ENCODE measurements at places on chromosomes 16 and 17.
A peak's percentile ranks its signal among the peaks of the same experiment; 100 is the strongest.

DNA sequence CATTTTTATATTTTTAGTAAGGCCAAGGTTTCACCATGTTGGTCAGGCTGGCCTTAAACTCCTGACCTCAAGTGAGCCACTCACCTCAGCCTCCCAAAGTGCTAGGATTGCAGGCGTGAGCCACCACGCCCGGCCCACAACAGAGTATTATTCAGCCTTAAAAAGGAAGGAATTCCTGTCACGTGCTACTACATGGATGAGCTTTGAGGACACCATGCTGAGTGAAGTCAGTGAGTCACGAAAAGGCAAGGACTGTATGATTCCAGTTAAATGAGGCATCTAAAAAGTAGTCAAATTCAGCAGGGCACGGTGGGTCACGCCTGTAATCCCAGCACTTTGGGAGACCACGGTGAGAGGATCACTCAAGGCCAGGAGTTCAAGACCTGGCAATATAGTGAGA is 9.7 kb downstream of the CSF3 start:
- no peak for DNase-seq

- DNase-seq: no peak
Observed at GRCh38 chr16:1169285-1170075, 16.6 kb downstream of the CACNA1H start.

- peak; percentile 12 for DNase-seq
Observed at GRCh38 chr17:10875430-10875851, 37.6 kb upstream of the PIRT start.

GRCh38 chr17:46115699-46116098 is 77.5 kb downstream of the KANSL1 start:
- DNase-seq: no peak

GRCh38 chr16:46583036-46583435 is 38.1 kb downstream of the SHCBP1 start:
- DNase-seq: no peak

- DNase-seq: no peak
Observed at GRCh38 chr17:51352798-51353197, 92.5 kb downstream of the UTP18 start.

DNA sequence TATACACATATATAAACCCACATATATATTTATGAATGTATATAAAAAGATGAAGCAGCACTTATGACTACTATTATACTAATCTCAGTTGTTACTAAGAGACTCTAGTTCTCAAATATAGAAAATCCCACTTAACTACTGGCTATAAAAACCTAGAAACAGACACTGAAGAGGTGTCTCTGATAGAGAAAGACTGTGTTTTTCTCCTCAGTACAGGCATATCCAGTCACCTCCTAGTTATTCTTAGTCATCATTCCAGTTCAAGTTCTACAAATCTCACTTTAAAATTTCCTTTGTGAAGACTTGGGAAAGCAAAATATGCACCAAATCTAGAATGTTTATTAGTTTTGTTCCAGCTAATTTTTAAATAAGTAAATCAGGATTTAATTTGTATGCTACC is 93.9 kb downstream of the STH start:
- no peak for DNase-seq

DNA sequence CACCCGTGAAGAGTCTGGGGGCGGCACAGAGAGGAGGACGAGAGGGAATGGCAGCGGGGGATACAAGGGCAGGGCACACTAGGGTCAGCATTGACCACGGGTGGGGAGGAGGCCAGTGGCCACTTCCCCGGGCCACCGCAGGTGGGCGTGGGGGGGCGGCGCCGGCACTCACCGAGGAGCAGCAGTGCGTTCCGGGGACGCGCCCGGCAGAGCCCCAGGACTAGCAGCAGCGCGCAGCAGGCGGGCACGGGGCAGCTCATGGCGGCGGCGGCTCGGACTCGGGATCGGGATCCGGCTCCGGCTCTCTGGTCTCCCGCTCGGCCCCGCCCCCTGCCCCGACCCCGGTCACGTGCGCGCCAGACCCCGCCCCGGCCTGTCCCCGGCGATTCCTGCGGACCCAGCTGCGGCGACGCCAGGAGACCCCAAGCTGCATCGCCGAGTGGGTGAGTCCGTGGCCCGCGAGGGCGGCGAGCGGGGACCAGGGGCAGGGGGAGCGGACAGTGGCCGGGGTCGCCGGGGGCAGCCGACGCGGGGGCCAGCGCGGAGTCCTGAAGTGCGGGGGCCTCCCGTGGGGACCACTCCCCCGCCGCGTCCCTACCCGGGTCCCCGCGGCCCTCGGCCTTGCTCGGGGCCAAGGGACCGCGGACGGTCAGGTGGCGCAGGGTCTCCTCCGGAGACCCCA is at the start of the genes SGSH and SLC26A11:
Gene SGSH (minus strand): TSS at position 280 of the 682 bp plus-strand sequence. CDS start 20 bp downstream, at position 260.
Gene SLC26A11 (plus strand): TSS at position 374 of the 682 bp plus-strand sequence. CDS start 1,134 bp downstream, outside the sequence.
- peak; percentile 82 for DNase-seq

DNA sequence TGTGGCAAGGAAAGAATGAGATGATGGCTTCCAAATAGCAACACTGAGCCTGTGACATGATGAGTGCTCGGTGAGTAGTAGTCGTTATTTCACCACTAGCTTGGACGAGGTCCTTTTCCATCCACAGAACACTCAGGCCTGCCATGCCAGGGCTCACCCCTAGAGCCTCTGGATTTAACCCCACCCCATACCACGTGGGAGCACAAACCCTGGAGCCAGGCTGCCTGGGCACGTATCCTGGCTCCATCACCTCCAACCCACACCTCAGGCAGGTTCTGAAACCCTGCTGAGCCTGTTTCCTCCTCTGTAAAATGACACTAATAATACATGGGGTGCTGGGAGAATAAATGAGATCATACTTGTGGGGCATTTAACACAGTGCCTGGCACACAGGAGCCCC is 192.4 kb downstream of the KATNIP start:
- DNase-seq: no peak

DNA sequence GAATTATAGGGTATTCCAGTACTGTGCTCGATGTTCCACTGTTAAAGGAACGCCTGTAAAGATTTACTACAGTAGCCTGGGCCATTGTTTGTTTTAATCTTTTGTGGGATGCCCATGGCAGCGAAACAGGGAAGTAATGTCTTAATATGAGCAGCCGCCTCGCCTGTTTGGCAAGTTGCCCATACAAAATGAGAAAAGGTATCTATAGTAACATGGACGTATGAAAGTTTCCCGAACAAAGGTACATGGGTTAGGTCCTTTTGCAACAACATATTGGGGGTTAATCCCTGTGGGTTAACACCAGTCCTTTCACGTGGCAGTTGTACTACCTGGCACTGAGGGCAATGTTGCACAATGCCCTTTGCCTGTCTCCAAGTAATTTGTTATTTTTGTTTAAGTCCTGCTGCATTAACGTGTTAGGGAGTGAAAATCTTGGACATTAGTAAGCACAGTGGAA is 21.1 kb upstream of the TMC5 start:
- DNase-seq: no peak

- no peak for DNase-seq
Observed at GRCh38 chr16:66473654-66474519, 46.8 kb downstream of the BEAN1 start.

DNA sequence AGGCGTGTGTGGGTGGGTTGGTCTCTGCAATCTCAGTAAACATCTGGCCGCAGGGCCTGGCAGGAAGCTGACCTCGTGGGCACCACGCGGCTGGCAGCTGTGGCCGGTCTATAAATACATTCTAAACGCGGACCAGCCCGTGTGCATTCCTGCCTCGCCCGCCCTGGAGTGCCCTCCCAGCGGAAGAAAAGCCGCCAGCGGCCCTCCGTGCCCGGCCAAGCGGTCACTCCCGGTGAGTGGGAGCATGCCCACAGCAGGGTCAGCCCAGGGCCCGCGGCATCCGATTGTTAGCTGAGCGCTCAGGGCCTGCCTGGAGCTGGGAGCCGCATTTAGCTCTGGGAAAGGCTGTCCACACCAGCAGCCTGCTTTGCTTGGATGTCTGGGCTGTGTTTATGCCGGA is 10.3 kb downstream of the ZNF469 start:
- DNase-seq: no peak

DNA sequence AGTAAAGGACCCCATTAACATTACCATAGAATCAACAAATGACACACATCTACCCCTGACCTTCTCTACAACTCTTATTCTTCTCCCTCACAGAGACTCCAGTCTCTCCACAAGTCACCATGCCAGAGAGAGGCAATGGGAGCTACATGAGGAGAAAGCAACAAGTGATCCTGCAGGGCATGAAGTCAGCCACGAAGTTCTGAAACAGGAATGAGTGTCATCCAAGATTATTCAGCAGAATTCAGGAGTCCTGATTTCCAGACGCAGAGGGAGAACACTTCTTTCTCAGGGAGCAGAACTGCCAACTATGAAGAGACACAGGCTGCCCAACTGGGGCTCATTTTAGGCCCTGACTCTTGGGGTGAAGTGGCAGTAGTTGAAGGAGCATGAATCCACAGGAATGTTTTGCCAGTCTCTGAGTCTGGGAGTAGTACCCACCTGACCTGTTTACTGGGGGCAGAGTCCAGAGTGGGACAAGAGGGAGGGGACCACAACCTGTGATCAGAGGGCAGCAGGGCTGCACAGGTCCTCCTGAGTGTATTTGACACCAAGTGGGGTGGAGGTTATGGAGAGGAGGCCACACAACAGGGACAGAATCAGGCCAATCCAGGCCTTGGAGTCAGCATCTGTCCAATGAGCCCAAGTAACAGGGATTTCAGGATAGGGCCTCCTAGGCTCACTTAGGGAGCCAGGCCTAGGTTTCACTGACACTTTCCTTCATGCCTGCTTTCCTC is 2.4 kb upstream of the MTMR4 start:
- no peak for DNase-seq

DNA sequence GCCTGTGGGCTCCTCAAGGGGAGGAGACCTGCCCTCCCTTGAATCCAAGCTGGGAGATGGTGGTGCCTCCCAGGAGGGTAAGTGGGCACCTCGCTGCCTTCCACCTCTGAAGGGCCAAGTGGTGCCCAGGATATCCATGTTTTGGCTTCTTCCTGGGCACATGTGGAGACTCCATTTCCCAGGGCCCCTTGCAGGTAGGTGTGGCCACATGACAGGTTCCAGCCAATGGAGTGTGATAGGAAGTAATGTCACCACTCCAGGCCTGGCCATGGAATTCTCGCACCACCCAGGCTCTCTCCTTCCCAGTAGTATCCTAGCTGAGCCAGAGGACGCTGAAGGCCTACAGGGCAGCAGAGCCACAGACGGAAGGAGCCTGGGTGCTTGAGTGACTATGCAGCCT is 17.6 kb upstream of the PEMT start:
- DNase-seq: no peak

DNA sequence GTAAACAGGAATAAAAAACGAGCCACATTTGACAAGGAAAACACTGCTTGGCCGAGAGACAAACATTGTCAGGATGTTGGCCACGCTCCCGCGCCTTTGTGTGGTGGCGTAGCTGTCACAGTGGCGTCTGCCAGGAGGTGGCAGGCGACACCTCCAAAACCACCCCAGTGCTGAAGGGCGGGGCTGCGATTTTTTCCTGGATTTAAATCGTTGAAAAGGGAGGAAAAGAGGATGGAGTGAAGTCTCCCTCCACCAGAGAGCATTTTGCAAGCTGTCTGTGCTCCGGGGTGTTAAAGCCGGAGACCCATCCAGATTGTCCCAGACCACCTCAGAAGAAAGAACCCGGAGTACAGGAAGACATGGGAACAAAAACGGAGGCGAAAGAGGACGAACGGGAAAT is 12.7 kb downstream of the MRM3 start:
- peak; percentile 49 for DNase-seq

- DNase-seq: peak; percentile 37
Observed at GRCh38 chr17:50114849-50115357, 15.1 kb downstream of the SAMD14 start.

- DNase-seq: no peak
Observed at GRCh38 chr17:34741967-34742366, 162.6 kb downstream of the TMEM132E start.

GRCh38 chr16:85309656-85310587 is 197.7 kb upstream of the CIBAR2 start:
- no peak for DNase-seq

GRCh38 chr17:73128496-73128895 is 36.0 kb upstream of the SLC39A11 start:
- DNase-seq: no peak

DNA sequence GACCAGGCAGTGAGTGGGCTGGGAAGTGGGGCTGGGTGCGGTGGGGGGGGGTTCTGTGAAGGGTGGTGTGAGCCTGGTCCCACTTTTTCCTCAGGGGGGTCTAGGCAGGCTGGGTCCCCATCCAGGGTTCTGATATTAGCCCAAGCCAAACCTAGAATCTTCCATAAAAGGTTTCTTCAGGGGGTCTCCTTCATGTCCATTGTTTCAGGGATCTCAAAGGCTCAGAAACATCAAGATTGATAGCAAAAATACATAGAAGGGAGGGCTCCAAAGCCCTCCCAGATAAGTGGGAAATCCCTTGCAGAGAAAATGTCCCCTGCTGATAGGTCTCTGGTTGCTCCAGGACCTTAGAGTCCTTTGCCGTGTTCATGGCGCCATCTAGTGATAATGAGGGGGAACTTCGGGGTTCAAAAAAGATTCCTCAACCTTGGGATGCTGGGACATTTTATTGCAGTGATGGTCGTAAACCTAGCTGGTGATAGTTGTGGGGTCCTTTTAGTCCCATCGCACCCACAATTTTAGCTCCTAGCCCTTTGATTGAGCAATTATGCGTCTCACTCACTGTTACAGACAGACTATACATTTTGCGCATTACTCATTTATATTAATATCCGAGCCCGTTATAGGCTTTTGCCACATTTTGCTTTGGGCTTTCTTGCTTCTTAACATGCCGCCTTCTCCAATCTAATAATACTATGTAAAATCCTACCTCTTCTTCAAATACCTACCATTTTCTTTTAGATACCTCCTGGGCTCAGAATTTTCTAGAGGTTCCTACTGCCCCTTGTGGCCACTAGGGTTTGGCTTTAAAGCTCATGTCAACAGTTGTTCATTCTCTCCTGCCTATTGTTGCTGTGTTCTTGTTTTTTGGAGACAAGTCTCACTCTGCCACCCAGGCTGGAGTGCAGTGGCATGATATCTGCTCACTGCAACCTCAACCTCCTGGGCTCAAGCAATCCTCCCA is 35.1 kb downstream of the IGF2BP1 start:
- DNase-seq: peak; percentile 48

All from activated CD4-positive, alpha-beta T cell treated with anti-CD3 and anti-CD28 coated beads, Interleukin-2, amount 50 U/mL, for 48 hours (primary cell).